ENCODE measurements at places on chromosomes 7 and 10.
A peak's percentile ranks its signal among the peaks of the same experiment; 100 is the strongest.

- no peak for DNase-seq
Observed at GRCh38 chr10:119313024-119313423, 105.7 kb downstream of the GRK5 start.

DNA sequence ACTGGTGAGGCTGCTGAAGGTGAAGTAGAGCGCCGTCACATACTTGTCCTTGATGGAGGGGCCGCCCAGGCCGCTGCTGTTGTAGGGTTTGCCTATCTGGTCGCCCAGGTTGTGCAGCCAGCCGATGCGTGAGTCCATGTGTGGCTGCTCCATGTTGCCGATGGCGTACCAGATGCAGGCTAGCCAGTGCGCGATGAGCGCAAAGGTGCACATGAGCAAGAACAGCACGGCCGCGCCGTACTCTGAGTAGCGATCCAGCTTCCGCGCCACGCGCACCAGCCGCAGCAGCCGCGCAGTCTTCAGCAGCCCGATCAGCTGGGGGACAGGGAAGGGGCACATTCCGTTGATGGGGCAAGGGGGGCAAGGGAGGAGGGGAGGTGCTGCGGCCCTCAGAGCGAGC, 26.6 kb downstream of the KCNH2 start:
- DNase-seq = no peak

- DNase-seq = no peak
Observed at GRCh38 chr7:26213807-26214515, 12.4 kb downstream of the CBX3 start.

DNA sequence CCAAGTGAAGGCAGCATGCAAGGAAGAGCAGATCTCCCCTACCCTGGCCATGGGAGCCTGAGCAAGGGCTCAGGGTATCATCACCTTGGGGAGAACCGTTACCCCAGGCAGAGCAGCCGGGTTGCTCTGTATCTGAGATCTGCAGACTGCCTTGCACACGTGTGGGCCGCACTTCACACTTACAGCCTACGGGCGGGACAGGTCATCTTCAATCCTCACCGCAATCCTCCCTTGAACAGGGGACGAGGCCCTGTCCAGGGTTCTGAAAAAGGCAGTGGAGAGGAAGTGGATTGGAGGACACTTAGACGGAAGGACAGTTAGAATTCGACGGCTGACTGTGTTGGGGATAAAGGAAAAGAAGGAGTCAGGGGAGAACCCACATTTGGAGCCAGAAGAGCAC, 51.4 kb downstream of the NPS start:
- DNase-seq = no peak

DNA sequence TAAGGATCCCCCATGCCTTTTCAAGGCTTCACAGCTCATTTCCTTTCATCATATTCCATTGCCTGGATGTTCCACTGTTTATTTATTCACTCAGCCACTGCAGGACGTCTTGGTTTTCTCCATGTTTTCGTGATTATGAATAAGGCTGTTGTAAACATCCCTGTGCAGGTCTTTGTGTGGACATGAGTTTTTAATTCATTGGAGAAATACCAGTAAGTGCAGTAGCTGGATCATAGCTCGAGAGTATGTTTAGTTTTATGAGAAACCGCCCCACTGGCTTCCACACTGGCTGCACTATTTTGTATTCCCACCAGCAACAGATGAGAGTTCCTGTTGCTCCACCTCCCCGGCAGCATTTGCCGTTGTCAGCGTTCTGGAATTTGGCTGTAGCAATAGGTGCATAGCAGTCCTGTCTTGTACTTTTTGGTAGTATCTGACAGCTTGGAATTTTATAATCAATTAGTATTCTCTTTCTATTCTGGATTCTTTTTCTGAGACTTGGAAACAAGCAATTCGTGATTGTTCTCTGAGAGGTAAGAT, 269.9 kb upstream of the PITRM1 start:
- DNase-seq = no peak

DNA sequence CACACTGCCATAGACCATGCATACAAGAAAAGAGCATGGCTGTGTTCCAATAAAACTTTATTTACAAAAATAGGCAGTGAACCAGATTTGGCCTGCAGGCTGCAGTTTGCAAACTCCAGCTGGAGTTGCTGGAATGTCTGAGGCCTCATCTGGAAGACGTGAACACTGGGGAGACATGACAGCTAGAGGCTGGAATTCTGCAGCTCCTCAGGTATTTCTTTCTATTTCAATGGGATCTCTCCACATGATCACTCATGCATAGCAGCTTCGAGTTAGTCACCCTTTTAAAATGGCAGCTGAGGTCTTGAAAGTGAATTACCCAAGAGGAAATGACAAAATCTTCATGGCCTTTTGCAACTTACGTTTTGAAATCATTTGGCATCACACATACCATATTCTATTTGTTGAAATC, 52.6 kb upstream of the BET1 start:
- peak; percentile 90 for DNase-seq

- peak; percentile 54 for DNase-seq
Observed at GRCh38 chr10:94412449-94412848, 10.1 kb downstream of the TBC1D12 start.

DNA sequence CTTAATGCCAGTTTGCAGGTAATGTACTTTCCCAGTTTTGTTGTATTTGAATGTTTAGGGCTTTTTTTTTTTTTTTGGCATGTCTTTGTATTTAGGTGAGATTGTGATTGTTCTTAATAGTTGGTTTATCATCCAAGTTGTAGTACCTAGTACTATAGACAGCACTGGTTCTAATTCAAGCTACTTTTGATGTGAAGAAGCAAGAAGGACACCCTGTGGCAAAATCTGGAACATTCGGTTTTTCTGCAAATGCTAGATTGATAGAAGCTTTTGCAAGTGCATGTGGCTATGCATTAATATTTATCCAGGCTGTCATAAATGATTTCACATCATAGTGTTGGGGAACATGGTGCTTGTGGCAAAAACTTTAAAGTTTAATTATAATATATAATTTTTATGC, 248.9 kb downstream of the FOXP2 start:
- peak; percentile 35 for DNase-seq

DNA sequence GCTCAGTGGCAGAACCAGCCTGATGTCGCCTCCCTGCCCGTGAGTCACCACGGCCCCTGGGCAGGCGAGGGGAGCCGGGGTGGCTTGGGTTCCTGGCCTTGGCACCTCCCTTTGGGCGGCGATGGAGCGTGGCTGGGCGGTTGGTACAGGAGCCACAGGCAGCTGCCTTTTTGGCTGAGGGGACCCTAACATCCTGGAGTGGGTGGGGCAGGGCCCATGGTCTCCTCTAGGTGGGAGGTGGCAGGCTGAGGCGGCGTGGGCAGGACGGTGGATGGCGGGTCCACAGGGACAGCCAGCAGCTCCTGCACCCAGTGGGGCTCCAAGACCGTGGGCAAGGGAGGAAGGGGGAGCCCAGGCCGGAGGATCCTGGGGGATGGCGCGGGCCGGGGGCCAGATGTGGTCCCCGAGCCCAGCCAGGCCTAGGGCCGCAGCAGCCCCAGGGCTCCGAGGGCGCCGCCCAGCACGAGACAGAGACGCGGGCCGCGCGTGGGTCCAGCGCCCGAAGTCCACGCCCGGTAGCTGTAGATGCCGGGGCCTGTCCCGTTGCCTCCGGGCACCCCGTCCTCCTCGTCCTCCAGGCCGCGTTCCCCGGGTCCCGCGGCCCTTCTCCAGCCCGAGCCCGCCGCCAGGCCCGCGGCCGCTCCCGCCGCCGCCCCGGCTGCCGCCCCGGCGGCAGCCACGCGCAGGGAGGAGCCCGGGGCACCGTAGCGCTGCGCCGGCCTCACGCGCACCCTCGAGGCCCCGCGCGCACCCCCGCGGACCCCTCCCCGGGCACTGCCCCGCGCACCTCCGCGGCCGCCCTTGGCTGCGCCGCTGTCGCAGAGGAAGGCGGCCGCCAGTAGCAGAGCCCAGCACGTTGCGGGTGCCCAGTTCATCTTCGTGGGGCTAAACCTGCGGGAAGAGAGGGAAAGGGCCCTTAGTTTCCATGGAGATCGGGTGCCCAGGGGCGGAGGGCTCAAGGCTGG, 1.3 kb downstream of the SPRN start:
- DNase-seq = no peak

DNA sequence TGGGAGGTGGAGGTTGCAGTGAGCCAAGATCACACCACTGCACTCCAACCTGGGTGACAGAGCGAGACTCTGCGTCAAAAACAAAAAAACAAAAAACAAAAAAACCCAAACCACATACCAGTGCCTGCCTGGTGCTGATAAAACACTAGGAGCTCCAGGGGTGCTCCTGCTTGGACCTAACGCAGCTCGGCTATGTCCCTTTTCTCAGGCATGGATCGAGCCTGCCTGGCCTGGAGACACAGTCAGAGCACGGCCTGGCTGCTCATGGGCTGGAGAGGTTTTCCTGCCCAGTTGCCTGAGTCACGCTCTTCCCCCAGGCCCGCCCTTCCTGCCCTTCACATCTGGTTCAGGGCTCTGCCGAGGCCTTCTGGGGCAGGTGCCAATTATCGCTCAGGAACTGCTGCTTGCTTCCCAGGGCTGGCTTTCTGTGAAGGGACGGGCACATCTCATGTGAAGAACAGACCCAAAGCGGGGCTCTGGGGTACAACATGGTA, 12.6 kb upstream of the NPFFR1 start:
- DNase-seq = peak; percentile 91

GRCh38 chr10:58372607-58373441, 12.4 kb upstream of the TFAM start:
- no peak for DNase-seq

GRCh38 chr7:115368998-115369397, 447.1 kb downstream of the MDFIC start:
- DNase-seq = no peak

DNA sequence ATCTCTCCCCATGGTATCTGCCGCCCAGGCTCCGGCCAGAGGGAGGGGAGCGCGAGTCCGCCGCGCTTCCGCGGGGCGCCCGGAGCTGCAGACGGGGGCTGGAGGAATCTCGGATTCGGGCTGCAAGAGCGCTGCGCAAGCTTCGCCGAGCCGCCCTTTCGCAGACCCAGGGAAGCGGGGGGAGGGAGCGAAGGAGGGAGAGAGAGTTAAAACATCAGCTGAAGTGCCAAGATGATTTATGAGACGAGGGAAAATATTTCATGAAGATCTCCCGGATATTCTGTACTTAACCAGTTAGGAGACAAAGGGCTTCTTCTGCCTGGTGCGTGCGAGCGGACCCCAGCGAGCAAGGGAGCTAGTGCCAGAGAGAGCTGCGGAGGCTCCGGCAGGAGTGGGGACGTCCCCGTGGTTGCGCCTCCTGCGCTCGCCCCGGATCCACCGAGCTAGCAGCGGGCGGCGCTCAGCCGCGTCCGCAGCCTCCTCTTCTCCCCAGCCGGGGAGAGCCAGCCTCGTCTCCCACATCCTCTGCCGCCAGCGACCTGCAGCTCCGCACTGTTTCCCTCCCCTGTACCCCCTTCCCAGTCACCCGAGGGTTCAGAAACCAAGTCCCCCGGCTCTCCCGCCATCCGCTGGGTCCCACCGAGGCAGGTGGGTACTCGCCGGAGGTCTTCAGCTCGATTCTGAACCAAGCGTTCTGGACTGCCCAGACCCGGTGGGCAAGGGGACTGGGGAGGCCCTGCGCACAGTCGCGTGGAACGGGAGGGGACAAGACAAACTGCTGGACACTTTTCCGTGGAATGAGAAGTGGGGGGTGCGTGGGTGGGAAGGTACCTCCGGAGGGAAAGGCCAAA, 1.0 kb upstream of the PAX2 start:
- DNase-seq = no peak

- no peak for DNase-seq
Observed at GRCh38 chr7:81851413-81851812, 81.6 kb upstream of the HGF start.

DNA sequence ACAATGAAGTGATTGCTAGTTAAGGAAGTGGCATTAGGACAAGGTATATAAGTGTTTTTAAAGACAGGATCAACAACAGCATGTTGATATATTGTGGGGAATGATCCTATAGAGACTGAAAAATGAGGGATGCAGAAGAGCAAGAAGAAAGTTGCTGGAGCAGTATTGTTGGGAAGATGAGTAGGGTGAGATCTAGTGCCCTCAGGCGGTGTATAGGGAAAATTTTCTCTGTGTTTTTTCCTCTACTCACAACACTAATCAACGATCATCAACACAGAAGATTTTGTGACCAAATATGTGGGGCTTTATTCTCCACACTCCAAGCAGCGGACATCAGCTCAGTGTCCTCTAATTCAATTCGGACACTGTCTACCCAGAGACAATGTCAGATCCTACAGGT, 9.6 kb upstream of the PTTG1IP2 start:
- DNase-seq = no peak

DNA sequence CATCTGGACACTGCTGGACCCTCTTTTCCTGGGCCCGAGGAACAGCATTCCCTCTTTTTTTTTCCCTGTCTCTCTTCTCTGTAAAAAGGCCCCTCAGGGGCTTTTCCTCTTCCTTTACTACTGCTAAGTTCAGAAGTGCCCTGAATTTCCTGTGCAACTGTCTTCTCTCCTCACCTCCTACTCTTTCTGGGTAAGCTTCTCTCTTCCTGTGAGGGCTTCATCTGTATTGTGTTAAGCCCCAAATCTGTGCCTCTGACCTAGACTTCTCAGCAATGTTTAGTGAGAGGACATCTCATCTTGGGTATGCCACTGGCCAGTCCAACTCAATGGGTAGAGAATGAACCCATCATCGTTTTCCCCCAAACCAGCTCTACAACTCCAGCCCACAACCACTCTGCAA, 174.2 kb downstream of the PTEN start:
- no peak for DNase-seq

GRCh38 chr7:1558181-1558811, 2.3 kb upstream of the TMEM184A start:
- DNase-seq = peak; percentile 42

- DNase-seq = no peak
Observed at GRCh38 chr10:126683466-126683865, 13.0 kb upstream of the C10orf90 start.

DNA sequence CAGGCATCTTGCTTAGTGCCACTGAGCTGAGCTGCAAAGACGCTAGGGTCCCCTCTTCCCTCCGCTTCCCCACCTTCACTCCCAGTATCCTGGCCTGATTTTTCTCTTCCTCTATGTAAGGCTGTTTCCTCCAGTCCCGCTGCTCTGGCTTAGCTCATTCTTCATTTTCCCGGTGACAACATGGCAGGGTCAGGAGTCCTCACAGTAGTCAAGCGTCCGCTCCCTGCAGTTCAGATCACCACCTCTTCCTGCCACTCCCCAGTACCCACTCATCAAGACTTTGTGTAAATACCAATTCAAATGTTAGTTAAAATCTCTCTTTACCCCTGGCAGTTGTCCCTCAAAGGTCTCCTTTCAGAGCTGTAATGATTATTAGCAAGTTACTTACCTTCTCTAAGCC, 650.4 kb upstream of the CELF2 start:
- no peak for DNase-seq

DNA sequence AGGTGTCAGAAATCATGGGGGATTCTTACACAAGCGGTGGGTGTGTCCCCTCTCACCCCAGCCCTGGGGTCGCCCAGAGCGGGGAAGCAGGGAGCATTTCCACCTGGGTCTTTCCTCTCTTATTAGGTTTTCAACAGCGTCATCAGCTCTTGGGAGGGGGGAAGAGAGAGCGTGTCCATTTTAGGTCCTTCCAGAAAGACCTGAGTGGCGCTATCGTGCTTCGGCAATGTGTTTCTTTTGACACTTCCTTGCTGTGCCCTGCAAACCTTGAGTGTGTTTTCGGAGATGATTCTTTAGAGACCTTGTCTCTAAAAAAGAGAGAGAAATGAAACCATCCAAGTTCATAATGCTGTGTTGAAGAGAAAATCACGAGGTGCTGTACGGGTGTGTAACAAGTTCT, 86.9 kb upstream of the PITRM1 start:
- DNase-seq = no peak

Data from fibroblast of villous mesenchyme (primary cell).